ENCODE measurements at places on chromosomes 6 and 20.
A peak's percentile ranks its signal among the peaks of the same experiment; 100 is the strongest.

DNA sequence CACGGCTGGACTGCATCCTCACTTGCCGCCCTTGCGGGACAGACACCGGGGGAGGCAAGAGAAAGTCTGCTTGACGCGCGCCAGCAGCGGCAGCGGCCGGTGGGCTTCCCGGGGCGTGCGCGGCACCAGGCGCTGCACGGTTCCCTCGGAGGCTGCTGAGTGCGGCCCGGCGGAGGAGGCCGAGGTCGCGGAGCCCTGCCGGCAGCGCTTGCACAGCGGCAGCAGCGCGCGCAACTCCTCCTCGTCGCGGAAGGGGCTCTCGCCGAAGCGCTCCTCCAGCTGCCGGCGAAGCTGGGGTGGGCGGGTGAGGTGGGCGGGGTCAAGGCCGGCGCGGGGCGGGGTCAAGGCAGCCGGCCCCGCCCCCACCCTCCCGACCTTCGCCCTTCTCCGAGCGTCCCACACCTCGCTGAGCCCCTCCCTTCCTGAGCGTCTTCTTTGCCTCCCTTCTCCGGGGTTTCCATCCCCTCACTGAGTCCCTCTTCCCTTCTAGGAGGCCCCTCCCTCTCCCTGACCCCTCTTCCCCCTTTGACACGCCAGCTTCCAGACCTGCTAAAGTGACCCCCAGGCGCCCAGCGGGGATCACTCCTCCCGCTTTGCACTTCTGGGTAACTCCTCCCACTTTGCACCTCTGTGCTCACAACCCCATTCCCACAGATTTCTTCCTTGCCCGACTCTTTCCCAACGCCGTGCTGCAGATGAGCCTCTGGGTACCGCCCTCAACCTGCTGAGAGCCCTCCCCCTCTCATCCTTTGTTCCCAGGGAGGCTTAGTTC is 8.8 kb downstream of the DUSP15 start:
- peak; percentile 80 for DNase-seq

DNA sequence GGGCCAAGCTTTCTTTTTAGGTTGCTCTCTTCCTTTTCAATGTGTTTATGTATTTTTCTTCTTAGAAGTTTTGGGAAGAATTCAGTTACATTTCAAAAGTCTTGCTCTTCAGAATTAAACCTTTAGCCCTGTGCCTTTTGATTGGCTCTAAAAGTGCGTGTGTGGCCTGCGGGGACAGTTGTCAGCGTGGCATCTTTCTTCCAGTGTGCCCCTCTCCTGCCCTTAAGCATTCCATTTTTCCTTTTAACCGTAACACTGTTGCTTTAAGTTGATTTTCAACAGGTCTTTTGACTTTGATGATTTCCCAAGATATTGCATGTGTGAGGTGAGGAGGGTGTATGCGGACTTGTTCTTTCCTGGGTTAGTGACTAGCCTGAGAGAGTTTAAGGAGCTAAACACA is 999.1 kb upstream of the FLRT3 start:
- no peak for DNase-seq

GRCh38 chr6:55014321-55015088 is 159.8 kb upstream of the HCRTR2 start:
- DNase-seq, result no peak

DNA sequence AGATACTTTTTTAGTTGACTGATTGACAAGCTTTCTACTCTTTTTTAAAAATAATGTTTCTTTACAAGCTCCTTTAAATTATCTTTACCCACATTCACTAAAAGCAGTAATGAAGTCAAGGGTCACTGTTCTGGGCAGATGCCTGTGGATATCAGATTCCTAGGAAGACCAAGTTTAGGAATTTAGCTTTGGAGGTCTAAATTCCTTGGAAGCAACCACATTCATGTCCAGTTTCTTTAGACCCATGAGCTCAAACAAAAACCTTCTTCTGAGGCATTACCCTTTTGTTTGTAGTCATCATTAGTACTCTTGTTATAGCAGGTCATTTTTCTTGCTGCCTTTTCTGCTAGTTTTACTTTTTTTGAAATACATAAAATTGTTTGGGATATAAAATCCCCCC is 462.9 kb upstream of the JAG1 start:
- DNase-seq, result no peak

DNA sequence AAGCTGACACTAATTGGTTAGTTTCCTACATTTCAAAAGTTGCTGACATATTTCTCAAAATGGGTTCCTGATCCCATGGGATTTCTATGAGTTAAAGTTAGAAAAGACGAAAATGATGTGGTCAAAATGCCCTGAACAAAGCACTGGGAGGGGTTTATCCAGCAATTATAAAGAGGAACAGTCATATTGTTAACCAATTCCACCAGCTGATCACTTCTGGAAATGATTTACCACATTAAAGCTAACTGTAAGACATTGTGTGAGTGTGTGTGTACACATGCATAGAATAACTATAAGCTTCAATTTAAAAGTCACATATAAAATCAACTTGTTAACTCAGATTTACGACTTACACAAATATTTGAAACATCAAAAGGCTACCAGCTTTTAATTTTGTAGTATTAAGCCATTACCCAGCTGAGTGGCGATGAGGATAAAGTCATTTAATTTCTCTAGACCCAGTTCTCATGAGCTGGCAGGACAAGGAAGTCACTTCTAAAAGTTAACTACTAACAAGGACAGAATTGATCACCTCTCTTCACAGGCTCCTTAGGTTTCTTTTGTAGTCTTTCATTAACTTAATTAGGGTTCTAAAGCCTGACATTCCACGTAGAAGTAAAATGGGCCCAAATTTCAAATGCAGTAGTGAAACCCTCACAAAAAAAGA is 40.4 kb downstream of the MAN1A1 start:
- DNase-seq, result no peak

GRCh38 chr6:88472851-88473525 is 306.8 kb upstream of the CNR1 start:
- DNase-seq, result no peak

GRCh38 chr6:107819217-107819616 is 4.9 kb downstream of the SCML4 start:
- no peak for DNase-seq

DNA sequence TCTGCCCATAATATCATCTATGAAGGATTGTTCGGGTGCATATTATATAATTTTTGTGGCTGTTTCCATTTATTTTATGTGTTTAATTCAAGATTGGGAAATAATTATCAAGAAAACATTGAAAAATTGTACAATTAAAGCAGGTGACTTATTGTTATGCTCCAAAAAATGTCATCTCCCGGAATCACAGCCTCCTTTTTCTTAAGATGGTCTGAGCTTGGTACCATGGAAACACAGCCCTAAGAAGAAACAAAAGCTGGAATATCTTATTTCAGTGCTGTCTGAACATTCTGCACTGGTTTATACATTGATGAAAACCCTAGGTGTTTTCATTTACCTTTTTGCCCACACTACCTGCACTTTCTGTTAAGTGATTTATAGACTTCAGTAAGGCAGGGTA is 367.2 kb downstream of the ARHGAP18 start:
- no peak for DNase-seq

DNA sequence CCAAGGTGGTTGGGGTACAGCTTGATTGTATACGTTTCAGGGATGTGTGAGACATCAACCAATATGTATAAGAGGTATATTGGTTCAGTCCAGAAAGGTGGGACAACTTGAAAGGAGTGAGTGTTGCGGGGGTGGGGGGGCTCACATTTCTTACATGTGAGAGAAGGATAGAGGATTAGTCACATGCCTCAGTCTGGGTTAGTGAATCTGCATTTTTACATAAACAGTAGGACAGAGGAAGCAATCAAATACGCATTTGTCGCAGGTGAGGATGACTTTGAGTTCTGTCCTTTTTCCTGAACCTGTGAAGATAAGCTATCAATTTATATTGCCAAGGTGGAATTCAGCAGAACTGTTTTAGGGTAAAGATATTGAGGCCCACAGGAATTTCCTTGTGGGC is 42.1 kb upstream of the TBC1D32 start:
- DNase-seq, result no peak

GRCh38 chr20:42082611-42083010 is 464.4 kb upstream of the CHD6 start:
- no peak for DNase-seq

DNA sequence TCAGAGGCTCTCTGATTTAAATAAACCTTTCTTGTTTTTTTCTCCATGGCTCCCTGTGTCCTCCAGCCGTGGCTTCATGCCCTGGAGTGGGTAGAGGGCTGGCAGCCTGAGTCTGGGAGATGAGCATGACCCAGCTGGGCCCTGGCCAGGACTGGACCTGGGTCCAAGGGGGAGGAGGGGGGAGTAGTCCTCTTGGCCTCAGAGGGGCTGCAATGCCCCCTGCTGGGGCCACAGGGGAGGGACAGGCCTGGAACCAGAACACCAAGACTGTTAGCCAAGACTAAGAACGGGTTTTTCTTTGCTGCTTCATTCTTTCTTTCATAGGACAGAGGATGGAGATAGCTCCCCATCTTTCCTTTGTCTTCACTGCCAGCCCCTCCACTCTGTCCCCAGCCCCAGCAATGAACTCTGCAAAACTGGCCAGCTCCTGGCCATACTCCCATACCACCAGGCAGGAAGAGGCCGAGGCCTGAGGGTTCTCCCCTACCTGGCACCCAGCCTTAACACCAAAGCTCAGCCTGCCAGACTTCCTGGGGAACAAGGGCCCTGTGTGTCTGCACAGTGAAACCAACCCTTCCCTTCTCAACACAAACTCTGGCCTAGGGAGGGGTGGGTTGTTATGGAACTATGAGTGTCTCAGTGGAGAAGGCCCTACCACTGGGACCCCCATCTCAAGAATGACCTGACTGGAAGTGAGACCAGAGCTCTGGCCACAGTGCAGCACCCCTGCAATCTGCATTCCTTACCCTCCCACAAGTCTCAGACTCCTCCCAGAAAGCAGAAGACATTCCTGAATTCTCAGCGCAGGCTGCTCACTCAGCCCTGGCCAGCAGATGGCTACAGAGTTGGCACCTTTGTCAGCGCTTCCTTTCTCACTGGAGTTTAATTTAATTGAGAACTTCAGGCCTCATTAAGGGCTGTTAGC is 11.0 kb downstream of the SLC29A1 start:
- DNase-seq, result peak; percentile 19

DNA sequence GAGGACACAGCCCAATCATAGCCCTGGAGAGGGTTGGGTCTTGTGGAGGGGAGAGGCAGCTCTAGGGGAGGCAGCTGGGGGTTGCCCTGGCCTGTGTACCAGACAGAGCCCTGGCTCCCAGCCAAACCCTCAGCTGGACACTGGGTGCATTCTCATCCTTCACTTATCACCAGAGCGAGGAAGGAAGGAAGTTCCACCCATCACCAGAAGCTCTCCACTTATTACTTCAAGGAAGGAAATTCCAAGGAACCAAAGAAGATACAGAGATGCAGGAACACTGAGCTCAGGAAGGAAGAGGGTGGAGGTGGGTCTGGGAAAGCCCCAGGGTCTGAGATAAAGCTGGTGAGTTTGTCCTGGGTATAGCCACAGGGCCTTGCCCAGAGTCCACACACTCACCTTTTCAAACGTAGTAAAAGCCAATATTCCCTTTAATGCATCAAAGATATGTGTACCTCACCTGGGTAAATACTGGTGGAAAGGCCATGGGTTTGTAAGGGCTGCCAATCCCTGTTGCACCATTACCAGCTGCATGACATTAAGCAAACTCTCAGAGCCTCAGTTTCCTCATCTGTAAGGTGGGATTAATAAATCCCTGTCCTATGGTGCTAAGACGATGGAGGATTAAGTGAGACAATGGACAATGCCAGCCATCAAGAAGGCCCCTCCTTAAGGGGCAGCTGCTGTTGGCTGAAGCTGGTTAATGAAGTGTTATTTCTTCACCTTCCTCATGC is 109.7 kb upstream of the NAA20 start:
- no peak for DNase-seq

GRCh38 chr20:36399147-36399968 is 93.2 kb downstream of the DLGAP4 start:
- peak; percentile 4 for DNase-seq

DNA sequence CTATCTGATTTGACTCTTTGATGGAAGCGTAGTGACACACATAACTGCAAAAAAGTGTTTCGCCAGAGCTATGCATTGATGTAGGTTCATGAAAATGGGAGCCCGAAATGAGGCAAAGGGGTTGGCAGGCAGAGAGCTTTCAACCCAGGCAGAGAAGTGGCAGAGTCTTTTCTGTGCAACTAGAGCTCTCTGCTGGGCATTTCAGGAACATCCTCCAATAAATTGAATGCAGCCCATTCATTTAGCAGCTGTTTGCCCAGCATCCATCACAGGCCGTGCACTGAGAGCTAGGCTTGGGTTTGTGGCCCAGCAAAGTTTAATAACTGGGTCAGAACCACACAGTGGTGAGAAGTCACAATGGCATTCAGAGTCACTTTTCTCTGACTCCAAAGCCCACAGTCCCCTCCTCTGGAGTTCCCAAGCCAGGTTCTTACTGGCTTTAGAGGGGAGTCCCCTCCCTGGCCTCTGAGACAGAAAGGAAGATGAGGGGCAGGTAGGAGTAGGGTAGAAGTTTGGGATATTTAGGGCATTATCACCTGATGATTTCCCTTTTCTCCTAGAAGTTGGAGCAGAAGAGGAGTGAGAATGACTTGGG is 31.8 kb upstream of the ELMO2 start:
- DNase-seq, result no peak

DNA sequence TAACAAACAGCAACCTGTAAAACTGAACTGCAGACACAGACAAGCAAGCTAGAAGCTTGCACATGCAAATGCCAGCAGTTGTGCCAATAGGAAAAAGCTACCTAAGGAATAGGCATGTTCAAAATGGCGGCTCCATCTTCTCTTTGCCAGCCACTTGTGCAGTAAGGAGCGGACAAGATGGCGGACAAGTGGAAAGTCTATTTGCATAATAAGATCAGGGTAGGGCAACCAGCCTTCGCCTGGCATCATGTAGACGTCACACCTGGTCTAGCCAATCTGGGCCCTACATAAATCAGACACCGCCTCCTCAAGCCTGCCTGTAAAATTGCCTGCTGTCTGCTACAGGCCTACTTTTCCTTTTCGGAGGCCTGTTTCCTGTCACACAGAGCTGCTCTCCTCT is 18.0 kb downstream of the C6orf52 start:
- DNase-seq, result no peak

GRCh38 chr6:162463576-162463975 is 264.0 kb downstream of the PRKN start:
- no peak for DNase-seq

- DNase-seq, result peak; percentile 39
Measured at GRCh38 chr20:62642666-62643520, 590 bp downstream of the SLCO4A1 start.

DNA sequence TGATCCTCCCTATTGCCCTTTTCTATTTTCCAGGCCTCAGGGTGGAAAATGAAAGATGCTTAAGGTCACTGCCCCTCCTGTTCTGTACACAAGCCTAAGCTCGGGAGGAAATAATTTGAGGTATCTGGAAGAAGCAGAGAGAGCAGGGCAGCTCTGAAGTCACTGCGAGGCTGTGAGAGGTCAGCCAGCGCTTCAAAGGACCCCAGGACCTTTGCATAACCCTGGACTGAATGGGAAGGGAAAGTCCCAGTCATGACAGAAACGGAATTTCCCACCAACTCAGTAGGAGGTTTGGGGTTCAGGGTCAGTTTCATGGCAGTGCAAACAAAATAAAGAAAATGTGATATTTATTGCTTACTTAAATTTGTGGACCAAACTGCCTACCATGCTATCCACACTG is 58.1 kb downstream of the LRFN2 start:
- DNase-seq, result no peak

- DNase-seq, result no peak
Measured at GRCh38 chr6:110359556-110359955, 1.4 kb upstream of the METTL24 start.

GRCh38 chr6:142112451-142113061 is 20.2 kb upstream of the GJE1 start:
- peak; percentile 70 for DNase-seq

Data from CD4-positive, alpha-beta T cell treated with Interleukin-1 beta for 1 hour (primary cell).